ENCODE measurements at places on chromosomes 4 and X. TPM values are rescaled to one million over a fixed set of nuclear protein-coding genes. Genes with fewer than 3 reads are reported as not detected.

The TSPAN7 gene
- 25.7 TPM for total RNA-seq

The DMRTC1B gene
- total RNA-seq, result not detected

The TAF7L gene
- total RNA-seq, result not detected

The MAGEB1 gene
- total RNA-seq, result not detected

The PCSK1N gene
- total RNA-seq, result 2.3 TPM

The CABS1 gene
- total RNA-seq, result not detected

The CDS1 gene
- total RNA-seq, result 1.8 TPM

The C4orf36 gene
- total RNA-seq, result not detected

The ART3 gene
- 11.8 TPM for total RNA-seq

The CSAG1 gene
- not detected for total RNA-seq

The ZNF630 gene
- 7.8 TPM for total RNA-seq

The VCX3B gene
- not detected for total RNA-seq

The MYOZ2 gene
- 2.3 TPM for total RNA-seq

The ATP2B3 gene
- 0.37 TPM for total RNA-seq

The EXOC1L gene
- not detected for total RNA-seq
